Stimulated activated CD4-positive, alpha-beta T cell treated with anti-CD3 and anti-CD28 coated beads, Interleukin-2, amount 100 ng/mL, for 24 hours (primary cell): ENCODE measurements at places on chromosomes 12 and 14.

- DNase-seq = no peak
These were observed 1.6 kb upstream of the HDAC7 start for GRCh38 chr12:47821346-47821706.

GRCh38 chr12:13784504-13784903 lies 196.9 kb downstream of the GRIN2B start:
- DNase-seq = no peak

DNA sequence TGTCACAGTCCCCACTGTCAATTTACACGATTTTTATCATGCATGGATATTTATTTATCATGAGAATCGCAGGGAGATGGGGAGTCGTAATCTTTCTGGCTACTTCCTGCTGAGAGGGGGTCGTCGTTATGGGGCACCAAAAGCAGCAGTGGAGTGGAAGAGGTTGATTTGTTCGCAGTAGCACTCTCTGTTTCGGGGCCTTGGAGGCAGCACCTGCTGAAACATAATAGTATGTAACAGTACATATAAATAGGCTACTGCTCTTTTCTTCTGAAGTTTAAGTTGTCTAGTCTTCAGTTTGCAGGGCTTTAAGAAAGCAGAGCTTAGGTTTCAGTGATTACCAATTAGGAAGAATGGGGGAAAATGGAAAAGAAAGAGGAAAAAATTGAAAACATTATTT lies 3.8 kb downstream of the SOAT2 start:
- DNase-seq = no peak

DNA sequence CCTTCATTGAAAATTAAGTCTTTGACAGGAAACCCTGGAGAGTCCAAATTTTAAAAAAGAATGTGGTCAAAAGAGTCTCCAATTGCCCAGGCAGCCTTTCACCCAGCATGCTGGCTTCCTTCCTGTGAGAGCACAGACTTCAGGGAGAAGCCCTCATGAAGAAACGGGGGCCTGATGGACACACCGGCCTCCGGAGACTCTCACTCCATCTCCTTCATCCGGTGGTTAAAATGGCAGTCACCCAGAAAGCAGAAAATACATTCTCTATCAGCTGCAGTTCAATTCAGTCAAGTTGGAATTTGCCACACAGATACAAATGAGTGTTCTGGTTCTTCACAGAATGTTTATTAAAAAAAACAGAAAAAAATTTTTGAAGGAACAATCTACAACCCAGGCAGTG lies 56.5 kb downstream of the CPM start:
- DNase-seq = no peak

DNA sequence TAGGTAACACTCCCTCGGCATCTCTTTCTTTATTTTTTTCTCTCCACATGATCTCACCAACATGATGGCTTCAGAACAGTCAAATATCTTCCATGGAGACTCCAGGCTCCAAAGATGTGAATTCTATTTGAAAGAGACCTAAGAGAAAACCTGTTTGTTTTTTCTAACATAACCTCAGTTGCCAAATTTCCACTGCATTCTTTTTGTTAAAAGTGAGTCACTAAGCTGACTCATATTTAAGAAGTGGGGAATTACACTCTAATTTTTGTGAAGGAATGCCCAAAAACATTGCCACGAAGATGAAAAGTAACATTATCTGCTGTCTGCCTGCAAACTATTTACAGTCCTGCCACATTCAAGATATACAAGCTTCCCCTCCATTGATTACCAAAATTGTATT lies 1337.6 kb downstream of the LRFN5 start:
- DNase-seq = no peak
